ENCODE measurements at places on chromosomes 12 and 14.

- no peak for DNase-seq
These were observed 57.1 kb downstream of the VWF start for GRCh38 chr12:6067152-6067916.

- DNase-seq: no peak
These were observed 56.2 kb downstream of the ARL6IP4 start for GRCh38 chr12:123036466-123037285.

DNA sequence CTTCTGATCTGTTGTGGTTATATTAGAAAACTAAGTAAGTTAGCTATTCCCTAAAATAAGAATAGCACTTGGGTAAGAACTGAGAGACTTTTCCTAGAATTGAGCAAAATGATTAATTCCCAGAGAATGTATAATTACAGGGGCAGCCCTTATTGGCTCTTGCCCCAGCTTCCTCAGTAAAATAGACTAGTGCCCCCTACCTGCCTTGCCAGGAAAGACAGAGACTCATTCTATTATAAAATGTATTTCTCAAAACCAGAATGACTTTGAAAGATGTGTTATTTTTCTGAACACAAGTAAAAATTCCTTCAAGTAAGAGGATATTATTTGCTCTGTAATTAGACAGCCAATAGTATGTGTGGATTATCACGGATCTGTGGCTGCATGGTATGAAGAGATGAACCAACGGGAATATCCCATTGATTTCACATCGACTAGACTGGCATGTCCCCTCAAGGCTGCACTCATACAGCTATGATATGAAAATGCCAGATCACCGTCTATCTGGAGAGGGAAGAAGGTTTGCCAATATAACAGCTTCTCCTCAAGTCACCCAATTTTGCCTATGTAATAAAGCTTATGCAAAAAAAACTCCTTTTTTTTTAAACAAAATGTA lies 7.4 kb upstream of the GLRX5 start:
- DNase-seq: peak; percentile 81

- no peak for DNase-seq
These were observed 39.4 kb downstream of the HNRNPC start for GRCh38 chr14:21229821-21230220.

- DNase-seq: no peak
These were observed 1551.5 kb upstream of the SEL1L start for GRCh38 chr14:83085136-83085535.
